Upper lobe of left lung (tissue), 6 donors: ENCODE measurements at places on chromosomes 6 and 20. TPM values are rescaled to one million over a fixed set of nuclear protein-coding genes. Genes with fewer than 3 reads are reported as not detected.
A peak's percentile ranks its signal among the peaks of the same experiment; 100 is the strongest.

The KCNG1 gene
- total RNA-seq, result 0.30 TPM

The LRRC73 gene
- 3.4 TPM for total RNA-seq

The OR2H2 gene
- total RNA-seq, result not detected

The THEMIS gene
- 3.1 TPM for total RNA-seq

The RAB32 gene
- total RNA-seq, result 50.6 TPM

The TAGAP gene
- 9.2 TPM for total RNA-seq

The PCK1 gene
- total RNA-seq, result 0.23 TPM

The SLC35F1 gene
- total RNA-seq, result 0.15 TPM

DNA sequence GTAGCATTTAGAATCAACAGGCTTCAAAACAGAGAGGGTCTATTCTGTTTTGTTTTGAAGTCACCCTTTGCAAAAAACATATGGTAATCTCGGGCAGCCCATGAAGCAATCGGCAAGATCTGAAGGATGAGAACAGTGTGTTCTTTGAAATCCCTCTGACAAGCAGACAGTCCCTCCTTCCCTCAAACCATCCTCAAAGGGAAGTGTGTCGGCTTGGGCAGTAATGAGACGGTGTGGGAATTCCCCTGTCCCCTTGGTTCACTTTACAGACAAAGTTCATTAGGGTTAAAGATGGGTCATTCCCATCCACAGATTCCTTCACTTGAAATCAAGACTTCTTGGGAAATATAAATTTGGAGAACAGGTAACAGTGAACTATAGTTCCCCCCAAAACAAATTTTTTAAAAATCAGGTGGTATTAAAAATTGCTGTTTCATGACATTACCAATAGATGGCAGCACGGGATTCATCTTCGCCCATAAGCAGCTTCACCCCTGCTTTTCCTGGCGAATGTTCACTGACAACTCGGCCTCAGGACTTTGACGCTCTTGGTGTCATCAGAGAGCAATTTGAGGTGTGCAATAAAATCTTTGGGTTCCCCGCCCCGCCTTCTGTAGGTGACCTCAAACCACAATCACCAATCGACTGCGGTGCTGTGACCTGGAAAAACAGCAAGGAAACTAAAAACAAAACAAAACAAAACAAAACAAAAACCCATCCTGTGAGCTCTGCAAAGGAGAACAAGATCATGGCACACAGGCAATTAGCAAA lies 159.3 kb upstream of the TNFAIP3 start:
- no peaks in the 10 kb centered on the region for H3K27me3 ChIP-seq
- H3K27ac ChIP-seq, result peak overlapping the region; percentile 54
- peaks cover 15% of the 10 kb centered on the region for H3K4me1 ChIP-seq
- H3K4me3 ChIP-seq, result peak overlapping the region; percentile 24
- DNase-seq, result no peak

GRCh38 chr6:131476362-131476761 lies 96.7 kb upstream of the ARG1 start:
- DNase-seq, result no peak
- H3K27ac ChIP-seq, result no peak overlapping the region
- H3K36me3 ChIP-seq, result no peaks in the 10 kb centered on the region
- no peaks in the 10 kb centered on the region for H3K27me3 ChIP-seq

DNA sequence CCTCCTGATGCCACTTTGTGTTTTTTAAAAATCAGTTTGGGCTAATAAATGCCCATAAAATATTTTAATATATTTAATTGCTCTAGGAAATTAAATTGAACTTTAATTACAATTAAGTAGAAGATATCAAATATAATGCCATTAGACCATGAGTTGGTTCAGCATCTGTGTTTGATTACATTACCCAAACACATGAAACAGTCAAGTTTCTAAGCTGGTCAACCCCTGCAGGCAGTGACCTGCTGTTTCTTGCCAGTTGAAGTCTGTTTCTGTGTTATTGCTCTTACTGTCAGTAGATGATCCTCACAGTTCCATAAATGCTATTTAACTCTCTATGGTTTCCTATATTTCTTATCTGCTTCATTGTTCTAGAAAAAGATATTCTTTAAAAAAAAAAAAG lies 9.7 kb upstream of the TENT5A start:
- no peak overlapping the region for H3K4me3 ChIP-seq
- no peaks in the 10 kb centered on the region for H3K27me3 ChIP-seq
- peaks cover 12% of the 10 kb centered on the region for H3K4me1 ChIP-seq

GRCh38 chr6:25324066-25324762 lies 45.0 kb downstream of the CARMIL1 start:
- no peak overlapping the region for H3K4me3 ChIP-seq
- H3K27me3 ChIP-seq, result no peaks in the 10 kb centered on the region
- no peaks in the 10 kb centered on the region for H3K36me3 ChIP-seq
- DNase-seq, result no peak
- H3K27ac ChIP-seq, result no peak overlapping the region
- peaks cover 5% of the 10 kb centered on the region for H3K4me1 ChIP-seq

- H3K4me3 ChIP-seq, result no peak overlapping the region
- no peaks in the 10 kb centered on the region for H3K4me1 ChIP-seq
- H3K27me3 ChIP-seq, result no peaks in the 10 kb centered on the region
- no peaks in the 10 kb centered on the region for H3K36me3 ChIP-seq
Observed at GRCh38 chr6:135254471-135254870, 73.4 kb downstream of the MYB start.

DNA sequence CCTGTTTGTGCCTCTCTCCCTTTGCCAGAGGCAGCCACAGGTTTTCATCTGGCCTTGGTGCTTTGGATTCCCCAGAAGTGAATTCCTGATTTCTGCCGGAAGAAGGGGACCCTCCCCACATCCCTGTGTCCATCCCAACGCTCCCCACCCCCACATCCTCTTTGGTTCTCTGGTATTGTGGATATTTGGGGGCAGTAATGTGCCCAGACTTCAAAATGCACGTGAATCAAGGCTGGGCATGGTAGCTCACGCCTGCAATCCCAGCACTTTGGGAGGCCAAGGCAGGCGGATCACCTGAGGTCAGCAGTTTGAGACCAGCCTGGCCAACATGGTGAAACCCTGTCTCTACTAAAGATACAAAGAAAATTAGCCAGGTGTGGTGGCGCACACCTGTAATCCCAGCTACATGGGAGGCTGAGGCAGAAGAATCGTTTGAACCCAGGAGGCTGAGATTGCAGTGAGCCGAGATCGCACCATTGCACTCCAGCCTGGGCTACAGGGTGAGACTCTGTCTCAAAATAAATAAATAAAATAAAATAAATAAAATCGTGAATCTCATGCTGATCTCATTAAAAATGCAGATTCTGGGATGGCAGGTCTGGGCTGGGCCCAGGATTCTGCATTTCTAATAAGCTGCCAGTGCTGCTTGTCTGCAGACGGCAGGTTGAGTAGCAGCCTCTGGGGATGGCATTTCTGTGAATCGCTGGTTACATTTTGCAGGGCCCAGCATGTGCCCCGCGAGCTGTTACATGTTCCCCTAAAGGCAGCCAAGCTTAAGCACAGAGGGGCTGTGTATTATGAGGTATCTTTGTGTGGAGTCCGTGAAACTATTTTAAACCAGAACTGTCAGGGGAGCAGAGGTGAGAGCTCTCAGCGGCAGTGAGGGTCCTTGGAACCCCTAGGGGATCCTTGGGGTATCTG lies 49.0 kb downstream of the SYNJ2 start:
- no peaks in the 10 kb centered on the region for H3K36me3 ChIP-seq
- no peak for DNase-seq
- H3K4me3 ChIP-seq, result no peak overlapping the region
- peaks cover 38% of the 10 kb centered on the region for H3K4me1 ChIP-seq
- no peaks in the 10 kb centered on the region for H3K27me3 ChIP-seq

GRCh38 chr6:55088902-55089301 lies 85.4 kb upstream of the HCRTR2 start:
- H3K4me3 ChIP-seq, result no peak overlapping the region
- no peaks in the 10 kb centered on the region for H3K36me3 ChIP-seq
- no peak overlapping the region for H3K27ac ChIP-seq
- no peaks in the 10 kb centered on the region for H3K27me3 ChIP-seq

DNA sequence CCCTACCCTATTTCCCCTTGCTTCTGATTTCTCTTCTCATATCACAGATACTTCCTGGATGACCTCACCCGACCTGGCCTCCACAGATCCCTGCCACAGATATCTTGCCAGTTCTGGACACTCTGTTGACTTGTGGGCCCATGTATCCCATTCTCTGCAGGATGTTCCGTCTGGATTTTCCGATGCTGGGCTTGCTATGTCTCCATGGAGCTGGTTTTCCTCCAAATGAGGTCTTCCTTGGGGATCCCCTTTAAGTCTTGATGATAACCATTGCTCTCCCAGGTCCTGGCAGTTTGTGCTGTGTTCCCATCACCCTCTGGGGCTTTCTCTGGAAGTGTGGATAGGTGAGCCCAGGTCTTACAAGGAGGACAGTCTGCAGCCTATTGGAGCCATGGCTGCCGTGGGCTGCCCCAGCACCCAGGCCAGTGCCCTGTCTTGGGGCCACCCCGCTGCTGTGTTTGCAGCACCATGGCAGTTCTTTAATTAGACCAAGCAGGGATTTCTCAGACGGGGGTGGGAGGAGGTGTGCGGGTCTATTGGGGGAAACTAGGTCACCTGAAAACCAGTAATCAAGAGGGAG lies 23.9 kb downstream of the PPP1R16B start:
- H3K4me3 ChIP-seq, result no peak overlapping the region
- H3K36me3 ChIP-seq, result no peaks in the 10 kb centered on the region
- H3K4me1 ChIP-seq, result peaks cover 26% of the 10 kb centered on the region
- peak overlapping the region; percentile 60 for H3K27ac ChIP-seq
- H3K27me3 ChIP-seq, result no peaks in the 10 kb centered on the region
- DNase-seq, result no peak

DNA sequence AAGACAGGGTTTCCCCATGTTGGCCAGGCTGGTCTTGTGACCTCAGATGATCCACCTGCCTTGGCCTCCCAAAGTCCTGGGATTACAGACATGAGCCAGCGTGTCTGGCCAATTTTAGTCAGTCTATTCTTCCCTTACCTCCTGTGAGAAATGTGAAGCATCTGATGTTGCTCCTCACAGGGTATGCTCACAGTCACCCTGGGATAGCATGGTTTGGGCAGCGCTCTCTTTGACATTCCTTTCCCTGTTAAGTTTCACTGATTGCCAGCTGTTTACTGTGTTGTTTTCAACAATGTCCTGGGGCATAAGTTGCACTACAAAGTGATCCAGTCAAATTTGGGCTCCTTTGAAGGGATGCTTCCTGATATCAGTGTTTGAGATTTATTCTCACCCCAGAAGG lies 13.1 kb downstream of the CDC5L start:
- H3K36me3 ChIP-seq, result peaks cover 76% of the 10 kb centered on the region
- DNase-seq, result no peak
- H3K4me1 ChIP-seq, result no peaks in the 10 kb centered on the region

- H3K36me3 ChIP-seq, result no peaks in the 10 kb centered on the region
- no peaks in the 10 kb centered on the region for H3K27me3 ChIP-seq
- DNase-seq, result no peak
- H3K4me1 ChIP-seq, result no peaks in the 10 kb centered on the region
- H3K4me3 ChIP-seq, result no peak overlapping the region
- H3K27ac ChIP-seq, result no peak overlapping the region
Observed at GRCh38 chr6:48664826-48665225, 553.8 kb upstream of the PTCHD4 start.

GRCh38 chr6:136303516-136303915 lies 13.9 kb upstream of the BCLAF1 start:
- no peak overlapping the region for H3K27ac ChIP-seq
- H3K4me1 ChIP-seq, result no peaks in the 10 kb centered on the region
- H3K36me3 ChIP-seq, result no peaks in the 10 kb centered on the region
- H3K27me3 ChIP-seq, result no peaks in the 10 kb centered on the region
- no peak for DNase-seq

- H3K36me3 ChIP-seq, result no peaks in the 10 kb centered on the region
- peaks cover 6% of the 10 kb centered on the region for H3K4me1 ChIP-seq
- no peak overlapping the region for H3K4me3 ChIP-seq
- H3K27ac ChIP-seq, result no peak overlapping the region
Observed at GRCh38 chr6:167786853-167787675, 39.6 kb upstream of the AFDN start.

DNA sequence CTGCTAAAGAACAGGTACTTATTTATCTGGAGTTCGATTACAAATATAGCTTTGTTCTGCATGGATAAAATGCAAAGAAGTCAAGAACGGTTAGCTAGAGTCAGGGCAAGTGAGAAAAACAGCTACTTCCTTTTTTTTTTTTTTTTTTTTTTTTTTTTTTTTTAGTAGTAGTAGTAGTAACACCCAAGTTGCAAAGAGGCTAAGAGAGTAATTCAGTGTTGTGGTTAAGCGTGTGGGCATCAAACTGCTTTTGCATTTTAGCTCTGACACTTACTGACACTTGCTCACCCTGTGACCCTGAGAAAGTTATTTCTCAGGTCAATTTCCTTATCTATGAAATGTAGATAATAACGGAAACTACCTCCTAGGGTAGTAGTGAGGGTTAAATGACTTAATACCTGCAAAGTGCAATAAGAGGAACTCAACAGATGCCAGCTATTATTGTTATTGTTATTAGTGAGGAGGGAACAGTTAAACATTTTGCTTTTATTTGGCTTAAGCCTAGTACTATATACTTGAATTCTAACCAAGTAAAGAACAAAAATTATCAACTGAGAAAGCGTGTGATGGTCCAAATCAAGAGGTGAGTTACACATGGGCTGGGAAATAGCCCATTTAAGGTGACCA lies 86.7 kb upstream of the BACH2 start:
- no peak overlapping the region for H3K27ac ChIP-seq
- no peak overlapping the region for H3K4me3 ChIP-seq
- no peaks in the 10 kb centered on the region for H3K4me1 ChIP-seq
- no peak for DNase-seq
- no peaks in the 10 kb centered on the region for H3K27me3 ChIP-seq

GRCh38 chr6:52739627-52740026 lies 23.6 kb downstream of the GSTA2 start:
- no peak for DNase-seq
- no peaks in the 10 kb centered on the region for H3K4me1 ChIP-seq
- no peak overlapping the region for H3K4me3 ChIP-seq
- H3K36me3 ChIP-seq, result no peaks in the 10 kb centered on the region

GRCh38 chr6:46465294-46466165 lies 25.7 kb downstream of the RCAN2 start:
- H3K36me3 ChIP-seq, result no peaks in the 10 kb centered on the region
- H3K4me1 ChIP-seq, result no peaks in the 10 kb centered on the region
- H3K4me3 ChIP-seq, result no peak overlapping the region
- H3K27me3 ChIP-seq, result no peaks in the 10 kb centered on the region

DNA sequence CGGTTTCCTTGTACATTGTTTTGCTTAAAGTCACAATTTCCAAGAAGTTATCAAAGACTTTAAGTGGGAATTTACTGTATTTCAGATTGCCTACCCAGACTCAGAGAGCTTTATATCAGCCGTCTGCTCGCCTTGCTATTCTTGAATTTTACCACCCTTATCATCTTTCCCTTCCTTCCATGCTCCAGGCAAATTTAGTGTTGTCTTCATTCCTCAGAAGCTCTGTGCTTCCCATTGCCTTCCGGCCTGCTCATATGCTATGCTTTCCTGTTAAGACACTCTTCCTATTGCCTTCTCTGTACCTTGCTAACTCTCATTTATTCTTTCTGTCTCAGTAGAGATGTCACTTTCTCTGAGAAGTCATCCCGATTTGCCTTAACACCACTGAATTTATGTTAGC lies 52.1 kb downstream of the CD2AP start:
- no peaks in the 10 kb centered on the region for H3K27me3 ChIP-seq
- H3K4me1 ChIP-seq, result peaks cover 14% of the 10 kb centered on the region
- H3K4me3 ChIP-seq, result no peak overlapping the region
- DNase-seq, result no peak
